Stimulated activated CD8-positive, alpha-beta memory T cell treated with anti-CD3 and anti-CD28 coated beads, Interleukin-2, amount 100 ng/mL, for 48 hours (primary cell): ENCODE measurements at places on chromosomes 11 and 22.

DNA sequence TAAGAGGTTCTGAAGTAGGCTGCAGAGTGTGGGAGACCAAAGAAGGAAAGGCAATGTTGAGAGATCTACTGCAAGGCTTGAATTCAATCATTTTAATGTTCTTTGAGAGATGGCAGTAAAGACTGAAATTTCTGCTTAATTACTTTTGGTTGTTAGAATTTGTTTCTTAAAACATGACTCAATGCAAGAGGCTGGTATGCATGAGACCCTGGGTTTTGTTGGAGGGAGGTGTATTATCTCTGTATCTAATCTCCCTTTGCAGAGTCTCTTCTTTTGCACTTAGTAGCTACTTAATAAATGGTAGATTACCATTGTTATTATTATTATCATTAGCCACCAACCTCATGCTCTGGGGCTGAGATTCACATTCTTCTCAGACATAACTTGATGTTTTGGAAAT, 87.4 kb upstream of the DRD2 start:
- DNase-seq: no peak

DNA sequence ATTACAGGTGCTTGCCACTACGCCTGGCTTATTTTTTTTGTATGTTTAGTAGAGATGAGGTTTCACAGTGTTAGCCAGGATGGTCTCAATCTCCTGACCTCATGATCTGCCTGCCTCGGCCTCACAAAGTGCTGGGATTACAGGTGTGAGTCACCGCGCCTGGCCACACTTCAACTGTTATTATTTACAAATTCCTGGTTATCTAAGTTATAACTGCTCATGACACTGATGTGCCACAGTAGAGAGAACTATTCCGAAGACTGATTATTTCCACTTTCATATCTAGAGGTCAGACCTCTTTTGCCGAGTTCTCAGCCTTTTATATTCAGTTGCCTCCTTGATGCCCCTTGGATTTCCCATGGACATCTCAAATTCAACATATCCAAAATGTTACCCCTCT, 3.9 kb upstream of the NUP160 start:
- DNase-seq: no peak

DNA sequence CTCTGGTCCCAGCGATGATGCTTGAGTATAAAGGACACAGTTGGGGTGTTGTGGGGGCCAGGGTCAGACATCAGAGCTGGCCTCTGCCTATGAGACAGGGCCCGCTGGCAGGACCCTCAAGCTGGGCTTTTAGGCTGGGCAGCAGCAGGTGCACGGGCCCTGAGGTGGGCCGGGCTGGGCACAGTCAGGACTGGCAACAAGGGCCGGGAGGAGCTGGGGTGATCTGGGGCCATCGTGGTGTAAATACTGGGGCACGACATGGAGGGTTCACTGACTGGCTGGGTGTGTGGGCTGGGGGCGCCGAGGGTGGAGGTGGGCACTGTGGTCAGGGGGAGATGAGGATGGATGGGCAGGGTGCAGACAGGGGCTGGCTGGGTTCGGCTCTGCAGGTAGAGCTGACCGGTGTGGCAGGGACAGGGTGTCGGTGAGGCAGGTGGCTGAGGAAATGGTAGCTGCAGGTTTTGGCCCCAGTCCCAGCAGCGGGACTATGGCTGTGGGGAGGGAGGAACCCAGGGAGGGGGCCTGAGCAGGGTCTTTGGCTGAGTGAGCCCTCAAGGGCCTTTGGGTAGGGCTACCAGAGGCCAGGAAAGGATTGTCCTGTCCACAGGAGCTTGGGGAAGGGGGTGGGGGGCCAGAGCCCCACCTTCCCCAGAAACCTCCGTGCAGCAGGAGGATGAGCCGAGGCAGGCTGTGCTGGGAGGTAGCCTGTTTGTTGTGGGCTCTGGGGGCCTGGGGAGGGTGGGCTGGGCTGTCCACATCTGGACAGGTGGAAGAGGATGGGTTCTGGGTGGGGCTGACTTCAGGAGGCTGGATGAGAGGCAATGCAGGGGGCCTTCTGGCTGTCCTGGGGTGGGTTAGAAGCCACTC, 81.4 kb downstream of the KCNQ1 start:
- no peak for DNase-seq

DNA sequence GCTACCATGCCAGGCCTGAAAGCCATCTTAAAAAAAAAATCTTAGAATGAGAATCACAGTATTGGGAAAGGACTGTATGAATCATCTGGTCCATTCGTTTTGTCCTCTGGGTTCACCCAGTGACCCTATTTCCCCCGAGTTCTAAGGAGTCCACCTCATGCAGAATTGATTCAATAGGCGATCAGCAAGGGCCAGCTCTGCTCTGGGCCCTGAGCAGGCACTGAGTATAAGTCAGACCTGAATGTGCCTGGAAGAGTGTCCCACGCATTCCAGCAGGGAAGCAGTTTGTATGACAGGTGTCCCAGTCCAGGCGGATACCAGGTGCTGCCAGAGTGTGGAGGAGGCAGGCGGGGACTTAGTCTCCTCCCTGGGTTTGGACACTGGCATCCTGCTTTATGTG, 883 bp upstream of the HMOX1 start:
- DNase-seq: no peak

GRCh38 chr11:72354356-72355115, 79.8 kb downstream of the CLPB start:
- no peak for DNase-seq

DNA sequence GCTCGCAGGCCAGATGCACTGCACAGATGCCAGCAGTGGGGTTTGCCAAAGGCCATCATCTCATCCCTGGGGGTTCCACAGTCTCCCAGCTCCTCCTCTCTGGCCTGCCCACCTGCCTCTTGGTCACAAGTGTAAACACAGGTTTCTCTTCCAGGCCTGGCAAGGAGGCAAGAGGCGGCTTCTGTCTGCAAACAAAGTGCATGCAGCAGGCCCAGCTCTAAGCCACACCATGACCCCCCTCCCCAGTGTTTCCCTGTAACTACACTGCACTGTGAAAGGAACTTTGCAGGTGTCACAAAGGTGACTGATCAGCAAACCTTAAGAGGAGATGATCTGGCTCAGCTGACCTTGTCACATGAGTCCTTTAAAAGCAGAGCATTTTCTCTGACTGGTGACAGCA, 26.2 kb upstream of the SHISAL1 start:
- no peak for DNase-seq

- no peak for DNase-seq
Observed at GRCh38 chr11:42651621-42652020, 660.2 kb upstream of the API5 start.

DNA sequence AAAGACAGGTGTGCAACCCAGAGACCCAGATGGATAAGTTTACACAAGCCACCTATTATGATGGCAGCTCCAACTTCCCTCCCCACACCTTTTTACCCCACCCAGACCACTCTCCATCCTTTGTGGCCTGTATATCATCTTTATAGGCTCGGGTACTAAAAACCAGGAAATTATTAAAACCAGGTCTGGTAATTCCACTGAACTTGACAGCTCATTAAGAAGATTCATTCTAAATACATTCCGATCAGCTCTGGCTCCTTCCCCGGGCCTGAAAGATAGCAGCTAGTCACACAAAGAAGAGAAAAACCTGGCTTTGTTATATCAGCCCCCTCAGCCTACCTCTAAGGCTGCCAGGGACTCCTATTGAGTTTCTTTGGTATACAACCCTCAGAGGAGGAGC, 67.9 kb upstream of the API5 start:
- DNase-seq: no peak

DNA sequence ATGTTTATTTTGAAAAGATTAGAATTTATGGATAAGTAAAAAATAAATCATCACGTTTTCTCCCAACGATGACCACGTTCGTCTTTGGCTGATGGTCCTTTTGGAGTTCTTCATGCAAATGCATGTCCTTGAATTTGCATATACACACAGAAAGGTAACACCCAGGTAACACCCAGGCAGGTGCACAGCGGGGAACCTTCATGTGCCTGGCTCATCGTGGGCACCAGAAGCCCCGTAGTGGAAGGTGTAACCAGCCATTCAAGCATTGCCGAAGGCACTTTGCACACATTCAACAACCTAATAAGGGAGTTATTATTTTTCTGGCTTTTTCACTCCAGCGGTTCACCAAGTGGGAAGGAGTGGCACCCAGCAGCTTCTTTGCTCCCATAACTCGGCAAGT, 404.6 kb downstream of the TBC1D22A start:
- no peak for DNase-seq

- DNase-seq: no peak
Observed at GRCh38 chr11:47233989-47234668, 14.5 kb downstream of the ACP2 start.

- DNase-seq: no peak
Observed at GRCh38 chr11:86555866-86556265, 116.5 kb downstream of the ME3 start.

- peak; percentile 24 for DNase-seq
Observed at GRCh38 chr22:46653596-46653995, 33.4 kb downstream of the GRAMD4 start.

GRCh38 chr22:25759825-25760231, 17.8 kb downstream of the MYO18B start:
- DNase-seq: no peak

DNA sequence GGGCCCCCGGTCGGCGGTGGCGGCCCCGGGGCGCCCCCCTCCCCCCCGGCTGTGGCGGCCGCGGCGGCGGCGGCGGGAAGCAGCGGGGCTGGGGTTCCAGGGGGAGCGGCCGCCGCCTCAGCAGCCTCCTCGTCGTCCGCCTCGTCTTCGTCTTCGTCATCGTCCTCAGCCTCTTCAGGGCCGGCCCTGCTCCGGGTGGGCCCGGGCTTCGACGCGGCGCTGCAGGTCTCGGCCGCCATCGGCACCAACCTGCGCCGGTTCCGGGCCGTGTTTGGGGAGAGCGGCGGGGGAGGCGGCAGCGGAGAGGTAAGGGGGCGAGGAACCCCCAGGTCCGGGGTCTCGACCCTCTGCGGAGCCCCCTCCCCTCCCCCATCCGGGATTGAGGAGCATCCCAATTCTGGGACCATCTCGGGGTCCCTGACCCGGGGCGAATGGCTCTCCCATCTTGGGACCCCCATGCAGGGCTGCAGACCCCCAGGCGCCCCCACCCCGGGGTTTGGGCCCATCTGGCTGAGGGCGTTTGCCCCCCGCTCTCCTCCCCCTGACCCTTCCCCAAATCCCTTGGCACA, 431 bp downstream of the KMT2A start:
- DNase-seq: peak; percentile 31

DNA sequence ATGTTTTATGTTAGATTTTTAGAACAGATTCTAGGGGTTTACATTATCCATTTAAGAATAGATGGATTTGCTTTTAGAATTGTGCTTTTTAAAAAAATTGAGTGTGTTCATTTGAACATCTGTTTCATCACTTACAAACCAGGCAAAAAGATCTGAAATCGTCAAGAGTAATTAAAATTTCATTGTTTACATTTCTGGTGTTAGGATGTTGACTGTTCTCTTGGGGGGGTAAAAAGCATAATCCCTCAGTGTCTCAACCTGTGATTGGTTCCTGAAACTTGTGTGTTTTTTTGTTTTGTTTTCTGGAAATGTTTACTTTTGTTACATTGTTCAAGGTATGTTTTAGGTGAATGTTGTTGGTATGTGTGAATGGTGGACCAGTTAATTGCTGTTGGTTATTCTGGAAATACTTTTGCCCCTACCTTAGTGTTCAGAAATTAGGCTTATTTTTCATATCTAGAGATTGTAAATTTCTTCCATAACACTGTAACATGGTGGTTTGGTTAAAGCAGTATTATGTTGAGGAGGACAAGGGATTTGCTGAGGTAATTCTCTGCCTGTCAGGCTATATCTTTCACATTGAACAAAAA, 4.8 kb downstream of the PCF11 start:
- no peak for DNase-seq

GRCh38 chr11:74670171-74670570, 61.1 kb downstream of the CHRDL2 start:
- DNase-seq: no peak

GRCh38 chr22:41132550-41132949, 40.2 kb downstream of the EP300 start:
- no peak for DNase-seq

DNA sequence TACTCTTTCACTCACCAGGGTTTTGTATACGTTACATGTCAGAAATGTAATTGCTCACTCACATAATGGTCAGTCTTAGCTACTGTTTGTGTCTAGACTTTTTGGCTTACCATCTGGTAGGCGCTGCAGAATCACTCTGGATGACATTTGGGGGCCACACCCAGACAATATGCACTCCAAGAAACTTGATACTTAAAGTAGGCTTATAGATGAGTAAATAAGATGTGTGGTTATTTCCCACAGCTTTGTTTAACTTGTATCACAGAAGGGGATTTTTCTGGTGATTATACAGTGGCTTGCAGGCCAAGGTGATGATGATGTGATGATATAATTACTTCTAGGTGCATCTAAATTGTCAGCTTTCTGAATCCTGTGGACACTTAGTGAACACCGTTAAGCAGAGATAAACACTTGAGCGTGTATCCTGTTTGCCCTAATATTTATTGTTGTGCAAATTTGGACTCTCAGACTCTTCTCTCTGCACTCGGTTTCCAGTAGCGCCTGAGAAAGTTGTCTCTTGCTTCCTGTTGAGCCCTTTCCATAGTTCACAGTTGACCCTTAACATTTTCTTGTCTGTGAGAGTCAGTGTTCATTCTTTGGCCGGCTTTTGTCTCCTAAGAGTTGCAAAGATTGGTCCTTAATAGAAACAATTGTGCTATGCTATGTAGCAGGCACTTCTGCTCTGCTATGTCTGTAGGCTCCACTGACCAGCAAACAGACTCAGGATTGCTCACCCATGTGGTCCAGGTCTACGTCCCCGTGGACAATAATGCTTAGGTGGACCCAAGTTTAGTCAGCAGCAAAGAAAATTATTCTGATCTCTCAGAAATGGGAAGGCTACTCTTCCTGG, 89.3 kb downstream of the PRR5L start:
- DNase-seq: no peak

GRCh38 chr11:60777572-60777971, 7.6 kb upstream of the MS4A10 start:
- DNase-seq: no peak

DNA sequence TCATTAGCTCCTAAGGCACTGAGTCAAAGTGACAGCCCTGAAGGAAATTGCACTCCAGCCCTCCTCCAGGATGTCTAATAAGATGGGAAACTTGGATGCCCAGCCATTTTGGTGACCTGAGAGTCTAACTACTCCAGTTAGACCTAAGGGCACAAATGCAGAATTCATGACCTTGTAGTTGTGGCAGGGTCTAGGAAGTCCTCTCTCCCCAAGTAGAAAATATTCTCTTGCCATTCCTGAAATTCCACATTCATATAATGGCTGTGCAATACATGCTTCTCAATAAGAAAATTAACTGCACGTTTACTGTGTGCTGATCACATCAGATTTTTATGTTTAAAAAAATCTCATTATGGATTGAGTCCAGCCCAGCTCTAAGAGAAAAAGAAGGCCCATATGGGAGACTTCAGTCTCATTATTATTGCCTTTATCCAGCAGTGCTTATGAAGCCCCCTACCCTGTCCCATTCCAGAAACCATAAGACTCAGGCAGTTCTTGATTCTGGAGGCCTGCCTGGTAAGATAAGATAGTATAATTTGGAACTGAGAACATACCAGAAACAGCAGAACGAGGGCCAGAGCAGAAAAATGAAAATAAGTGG, 133.7 kb upstream of the LDLRAD3 start:
- DNase-seq: no peak

DNA sequence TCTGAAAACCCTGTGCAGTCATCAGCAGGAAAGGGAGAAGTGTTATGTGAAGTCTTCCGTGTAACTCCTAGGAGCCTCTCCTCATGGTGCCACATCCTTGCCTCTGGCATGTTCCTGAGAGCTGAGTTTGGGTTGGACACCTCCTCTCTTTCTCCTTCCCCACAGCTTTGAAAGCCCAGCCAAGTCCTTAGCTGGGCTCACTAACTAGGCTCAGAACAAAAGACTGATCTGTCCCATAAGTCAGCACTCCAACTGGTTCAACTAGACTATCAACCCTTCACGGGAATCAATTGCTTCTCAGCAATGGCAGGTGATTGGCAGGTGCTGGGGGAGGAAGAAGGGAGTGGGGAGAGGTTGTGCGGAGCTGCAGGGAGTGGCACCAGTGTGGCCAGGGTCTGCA, 509.9 kb upstream of the B3GAT1 start:
- no peak for DNase-seq
